ENCODE measurements at places on chromosomes 13 and 19. TPM values are rescaled to one million over a fixed set of nuclear protein-coding genes. Genes with fewer than 3 reads are reported as not detected.
A peak's percentile ranks its signal among the peaks of the same experiment; 100 is the strongest.

Gene GGACT
- polyA plus RNA-seq = 1.4 TPM

Gene APC2
- 0.10 TPM for polyA plus RNA-seq

DNA sequence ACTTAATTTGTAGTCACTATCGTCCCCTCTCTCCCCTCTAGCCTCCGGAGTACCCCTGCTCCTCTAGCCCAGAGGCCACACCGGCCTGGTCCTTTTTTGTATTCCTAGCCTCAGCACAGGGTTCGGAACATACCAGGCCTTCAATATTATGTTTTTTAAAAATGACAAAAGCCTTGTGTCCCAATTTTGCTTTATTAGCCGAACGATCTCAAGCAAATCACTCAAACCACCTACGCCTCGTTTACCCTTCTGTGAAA is 463 bp upstream of the POMP start:
- DNase-seq = peak; percentile 39

DNA sequence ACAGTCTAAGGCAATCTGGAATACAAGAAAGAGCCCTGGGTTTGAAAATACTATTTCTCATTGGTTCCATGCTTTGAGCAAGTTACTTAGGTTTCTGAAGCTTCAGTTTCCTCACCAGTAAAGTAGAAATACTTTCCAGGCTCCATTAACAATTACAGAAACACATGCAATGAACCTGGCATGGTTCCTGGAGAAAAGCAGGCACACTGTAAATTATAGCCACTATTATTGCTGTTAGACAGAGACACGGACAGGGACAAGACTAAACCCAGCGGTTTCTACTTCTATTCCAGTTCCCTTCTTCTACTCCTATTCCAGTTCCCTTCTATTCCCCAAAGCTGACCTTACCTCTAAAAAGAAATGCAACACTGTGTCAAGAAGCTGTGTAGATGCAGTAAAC is 41.2 kb downstream of the MIPEP start:
- no peak for DNase-seq

- DNase-seq = no peak
These were observed 29.2 kb downstream of the ZNF146 start for GRCh38 chr19:36244066-36244465.

Gene HSPB6
- polyA plus RNA-seq = 71.5 TPM

- peak; percentile 30 for DNase-seq
These were observed 1.1 kb downstream of the VSTM2B start for GRCh38 chr19:29526730-29527499.

GRCh38 chr19:23075031-23075733 is 41.6 kb upstream of the ZNF730 start:
- DNase-seq = peak; percentile 95

GRCh38 chr13:34990399-34991214 is 48.5 kb downstream of the NBEA start:
- no peak for DNase-seq

DNA sequence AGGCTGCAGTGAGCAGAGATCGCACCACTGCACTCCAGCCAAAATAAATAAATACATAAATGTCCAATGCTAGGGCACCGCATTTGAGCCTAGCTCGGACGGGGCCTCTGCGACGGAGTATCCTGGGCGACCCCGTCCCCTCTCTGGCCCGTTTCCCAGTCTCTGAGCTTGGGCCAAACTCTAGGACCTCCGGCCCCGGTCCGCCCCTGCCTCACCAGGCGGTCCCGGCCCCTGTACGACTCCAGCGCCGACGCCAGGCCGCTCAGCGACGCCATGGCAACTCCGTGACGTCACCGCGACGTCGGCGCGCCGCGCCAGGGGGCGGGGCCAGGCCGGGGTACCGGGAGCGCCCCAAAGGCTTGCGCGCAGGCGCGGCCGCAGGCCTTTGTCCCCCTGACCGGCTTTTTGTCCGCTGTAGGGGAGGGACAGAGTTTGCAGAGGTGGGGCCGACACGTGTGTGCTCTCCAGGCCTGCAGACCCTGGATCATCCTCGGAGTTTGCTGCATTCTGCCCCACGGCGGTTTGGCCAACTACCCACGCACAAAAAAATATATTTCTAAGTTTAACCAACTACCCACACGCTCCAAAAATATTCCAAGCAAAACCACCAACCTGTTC is at the start of gene PEX11G:
Gene PEX11G, minus strand, starts transcription at position 300 of the 618 bp plus-strand sequence. Its CDS starts 25 bp downstream, at position 275.
- peak; percentile 98 for DNase-seq

DNA sequence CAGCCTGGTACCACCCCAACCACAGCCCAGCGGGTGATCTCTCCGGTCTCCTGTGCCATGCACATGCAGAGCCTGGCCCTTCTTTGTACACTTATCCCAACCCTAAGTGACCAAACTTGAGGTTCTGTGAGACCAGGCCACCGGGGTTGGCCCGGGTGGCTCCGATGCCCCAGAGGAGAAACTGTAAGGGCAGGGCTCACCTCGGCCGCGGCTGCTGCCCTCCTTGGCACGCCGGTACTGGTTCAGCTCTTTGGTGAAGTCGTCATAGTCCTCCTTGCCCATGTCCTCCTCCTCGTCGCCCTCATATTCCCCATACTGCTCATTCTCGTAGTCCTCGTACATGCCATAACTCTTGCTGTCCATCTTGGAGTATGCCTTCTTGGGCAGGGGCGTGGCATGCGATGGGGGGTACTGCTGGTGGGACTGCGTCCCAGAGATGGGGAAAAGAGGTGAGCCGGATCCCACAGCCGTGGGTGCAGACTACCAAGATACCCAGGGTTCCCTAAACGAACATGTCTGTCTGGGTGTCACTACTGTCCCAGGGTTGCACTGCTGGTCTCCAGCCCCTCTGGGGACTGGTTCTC is 23.7 kb downstream of the ZC3H4 start:
- no peak for DNase-seq

Gene CFAP97D2
- not detected for polyA plus RNA-seq

Gene NAPSA
- polyA plus RNA-seq = 2.6 TPM

GRCh38 chr13:110012102-110012739 is 225.8 kb upstream of the IRS2 start:
- DNase-seq = no peak

DNA sequence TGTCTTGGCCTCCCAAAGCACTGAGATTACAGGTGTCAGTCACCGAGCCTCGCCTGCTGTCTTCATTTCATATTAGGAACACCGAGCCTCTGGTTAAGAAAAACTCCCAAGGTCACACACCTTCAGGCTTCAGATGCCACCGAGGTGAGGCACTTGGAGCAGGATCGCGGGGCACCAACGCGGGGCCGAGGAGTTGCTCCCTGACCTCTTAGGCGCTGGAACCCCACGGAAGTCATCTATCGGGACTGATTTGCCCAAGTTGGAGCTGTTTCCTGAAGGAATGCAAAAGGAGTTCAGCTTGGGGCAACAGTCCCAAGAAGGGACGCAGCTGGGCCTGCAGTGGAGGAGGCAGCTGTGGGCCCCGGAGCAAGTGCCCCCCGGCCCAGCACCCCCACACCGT is 50.3 kb upstream of the XPO4 start:
- no peak for DNase-seq

DNA sequence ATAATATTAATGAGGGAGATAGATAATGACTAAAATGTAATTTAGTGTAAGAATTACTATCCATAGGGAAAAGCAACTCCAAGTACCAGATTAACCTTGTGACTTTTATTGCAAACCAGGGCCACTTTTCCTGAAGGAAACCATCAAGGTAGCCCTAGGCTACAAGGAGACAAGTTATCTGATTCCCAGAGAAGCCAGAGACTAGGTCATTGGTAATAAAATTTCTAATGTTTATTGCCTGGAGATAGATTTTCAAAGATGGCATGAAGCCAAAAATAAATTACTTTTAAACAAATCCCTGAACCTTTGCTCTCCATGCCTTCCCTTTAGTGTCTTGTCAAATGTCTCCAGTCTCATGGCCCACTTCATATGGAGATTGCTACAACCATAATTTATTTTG is 610.1 kb upstream of the SLC10A2 start:
- no peak for DNase-seq

- no peak for DNase-seq
These were observed 666.6 kb downstream of the SLITRK1 start for GRCh38 chr13:83215627-83216026.

- DNase-seq = no peak
These were observed 4.6 kb downstream of the KLK1 start for GRCh38 chr19:50818859-50819472.

Gene AMER2
- not detected for polyA plus RNA-seq

- DNase-seq = peak; percentile 42
These were observed 10.2 kb upstream of the CARM1 start for GRCh38 chr19:10861103-10861651.

Gene HSD11B1L
- polyA plus RNA-seq = 11.2 TPM

GRCh38 chr13:25686831-25687470 is 315.2 kb downstream of the ATP8A2 start:
- no peak for DNase-seq

Gene MCF2L
- 10.8 TPM for polyA plus RNA-seq

Gene CYP2F1
- polyA plus RNA-seq = 0.30 TPM

- no peak for DNase-seq
These were observed 894.3 kb downstream of the EFNB2 start for GRCh38 chr13:105641121-105641520.

DNA sequence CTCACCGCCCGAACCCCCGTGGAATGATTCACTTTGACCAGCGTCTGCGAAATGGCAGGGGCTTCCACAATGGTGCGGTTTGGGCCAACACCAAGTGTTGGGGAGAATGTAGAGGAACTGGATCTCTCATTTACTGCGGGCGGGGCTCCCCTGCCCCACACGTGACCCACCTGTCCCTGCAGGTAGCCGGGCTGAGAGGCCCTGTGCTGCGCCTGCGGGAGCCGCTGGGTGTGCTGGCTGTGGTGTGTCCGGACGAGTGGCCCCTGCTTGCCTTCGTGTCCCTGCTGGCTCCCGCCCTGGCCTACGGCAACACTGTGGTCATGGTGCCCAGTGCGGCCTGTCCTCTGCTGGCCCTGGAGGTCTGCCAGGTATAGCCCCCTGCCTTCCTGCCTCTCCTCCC is 5.8 kb upstream of the FLT3LG start:
- no peak for DNase-seq

Gene LIM2
- not detected for polyA plus RNA-seq

DNA sequence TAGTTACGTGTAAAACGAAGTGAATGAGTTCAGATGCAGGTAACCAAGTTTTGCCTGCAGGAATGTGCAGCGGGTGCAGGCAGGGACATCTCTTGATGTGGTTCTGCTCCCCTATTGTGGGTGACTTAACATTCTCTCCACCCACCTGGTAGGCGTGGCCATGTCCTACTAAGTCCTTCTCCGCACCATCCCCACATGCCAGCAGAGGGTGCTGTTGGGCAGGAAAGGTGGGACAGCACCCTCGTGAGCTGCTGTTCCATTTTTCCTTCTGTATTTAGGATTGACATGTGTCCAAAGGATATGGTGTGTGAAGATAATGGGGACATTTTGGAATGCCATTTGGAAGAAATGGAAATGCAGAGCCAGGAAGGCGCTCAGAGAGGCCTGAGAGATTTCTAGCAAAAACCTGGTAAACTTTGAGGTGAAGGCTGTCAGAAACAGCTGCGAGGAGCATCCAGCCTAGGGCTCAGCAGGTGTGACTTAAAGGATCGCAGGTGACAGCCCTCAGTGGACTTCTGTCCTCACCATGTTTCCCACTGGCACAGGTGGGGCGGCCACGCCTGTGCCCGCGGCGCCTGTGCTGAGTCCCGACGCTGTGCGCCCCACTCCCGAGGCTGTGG is 26.2 kb upstream of the MCF2L start:
- peak; percentile 98 for DNase-seq
